ENCODE measurements at places on chromosomes 2 and 18.

DNA sequence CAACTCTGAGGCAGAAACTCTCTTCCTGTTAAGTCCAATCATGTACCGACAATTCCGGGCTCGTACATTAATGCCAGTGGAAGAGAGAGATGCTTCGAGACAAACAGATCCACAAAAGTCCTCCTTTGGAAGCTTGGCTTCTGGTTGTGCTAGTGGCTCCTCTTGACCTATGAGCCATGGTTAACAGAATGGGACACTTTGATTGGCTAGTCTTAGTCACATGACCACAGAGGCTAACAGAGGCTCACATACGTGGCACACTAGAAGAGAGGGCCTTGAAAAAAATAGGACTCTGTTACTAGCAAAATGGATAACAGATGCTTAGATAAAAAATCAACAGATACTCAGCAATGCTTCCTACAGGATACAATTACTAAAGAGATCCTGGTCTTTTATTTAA is 1211.9 kb upstream of the GYPC start:
- no peak for DNase-seq

DNA sequence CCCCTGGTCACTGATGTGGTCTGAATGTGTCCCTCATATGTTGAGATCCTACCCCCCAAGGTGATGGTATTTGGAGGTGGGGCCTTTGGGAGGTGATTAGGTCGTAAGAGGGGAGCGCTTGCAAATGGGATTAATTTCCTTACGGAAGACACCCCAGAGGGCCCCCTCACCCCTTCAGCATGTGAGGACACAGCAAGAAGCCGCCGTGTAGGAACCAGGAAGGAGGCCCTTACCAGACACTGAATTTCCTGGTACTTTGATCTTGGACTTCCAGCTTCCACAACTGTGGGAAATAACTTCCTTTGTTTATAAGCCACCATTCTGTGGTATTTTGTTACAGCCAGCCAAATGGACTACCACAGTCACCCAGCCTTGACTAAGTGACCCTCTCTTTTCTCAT is 35.9 kb downstream of the NCK2 start:
- no peak for DNase-seq

GRCh38 chr2:150911766-150912280 is 349.8 kb downstream of the RBM43 start:
- DNase-seq, result no peak

DNA sequence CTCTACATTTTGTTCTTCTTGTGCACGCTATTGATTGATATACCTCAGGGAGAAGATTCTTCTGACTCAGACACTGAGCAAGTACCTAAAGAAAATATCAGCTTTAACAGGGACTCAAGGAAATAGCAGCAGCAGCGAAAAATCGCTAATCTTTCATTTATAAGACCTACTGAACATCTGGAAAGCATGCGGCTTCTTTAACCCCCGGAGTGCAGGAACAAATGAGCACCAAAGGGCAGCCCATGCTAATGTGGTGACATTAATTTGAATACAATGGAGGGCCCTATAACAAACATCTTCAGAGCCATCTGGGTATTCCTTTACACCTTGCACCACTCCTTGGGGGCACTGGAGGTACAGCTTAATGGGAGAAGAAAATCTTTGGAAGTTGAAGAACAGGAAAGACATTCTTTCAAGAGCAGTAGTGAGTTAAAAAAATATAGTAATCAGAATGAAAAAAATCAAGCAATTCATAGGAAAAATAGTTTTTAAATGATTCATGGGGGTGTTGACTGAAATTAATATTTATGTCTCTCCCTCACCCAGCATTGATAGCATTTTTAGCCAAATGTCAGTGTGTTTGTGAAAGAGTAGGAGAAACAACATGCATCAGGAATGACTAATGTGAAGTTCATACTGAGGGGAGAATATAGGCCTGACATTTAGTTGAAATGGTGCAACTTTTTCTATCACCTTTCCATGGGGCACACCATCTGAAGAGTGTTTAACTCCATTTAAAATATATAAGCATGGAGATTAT is 281.7 kb downstream of the HRH4 start:
- no peak for DNase-seq

DNA sequence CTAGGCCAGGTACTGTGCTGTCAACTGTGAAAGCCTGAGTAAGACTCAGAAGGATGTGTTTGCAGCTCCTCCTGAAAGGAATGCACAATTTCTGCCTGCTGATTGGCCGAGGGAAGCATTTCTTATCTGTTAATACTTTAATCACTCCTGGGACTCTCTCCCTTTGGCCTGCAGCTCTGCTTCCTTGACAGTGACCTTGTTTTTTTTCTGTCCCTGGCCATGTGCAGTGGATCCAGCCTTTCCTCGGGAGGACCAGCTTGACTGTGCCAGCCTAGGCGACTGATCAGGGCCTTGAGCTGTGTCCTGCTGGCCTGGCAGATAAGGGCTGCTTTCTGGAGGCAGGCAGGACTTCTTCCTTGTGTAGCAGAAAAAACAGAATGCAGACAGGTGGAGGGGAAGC is 10.0 kb downstream of the RNF144A start:
- DNase-seq, result no peak

DNA sequence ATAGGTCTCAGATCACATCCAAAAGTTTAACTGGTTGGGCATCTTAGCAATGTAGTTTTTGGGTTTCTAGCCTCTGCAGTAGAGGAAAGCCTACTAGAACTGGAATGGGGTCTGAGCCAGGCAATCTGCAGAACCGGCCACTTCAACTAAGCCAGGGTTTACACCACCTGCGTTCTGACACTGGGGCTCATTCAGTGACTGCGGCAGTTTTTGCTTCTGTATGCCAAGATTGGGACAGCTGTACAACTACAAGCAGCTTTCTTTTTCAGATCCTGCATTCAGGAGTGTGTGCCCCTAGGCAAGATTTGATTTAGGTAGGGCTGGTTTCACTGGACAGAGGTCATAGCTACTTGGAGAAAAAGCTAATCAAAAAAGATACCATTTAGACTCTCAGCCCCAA is 43.7 kb upstream of the IGFBP5 start:
- no peak for DNase-seq

DNA sequence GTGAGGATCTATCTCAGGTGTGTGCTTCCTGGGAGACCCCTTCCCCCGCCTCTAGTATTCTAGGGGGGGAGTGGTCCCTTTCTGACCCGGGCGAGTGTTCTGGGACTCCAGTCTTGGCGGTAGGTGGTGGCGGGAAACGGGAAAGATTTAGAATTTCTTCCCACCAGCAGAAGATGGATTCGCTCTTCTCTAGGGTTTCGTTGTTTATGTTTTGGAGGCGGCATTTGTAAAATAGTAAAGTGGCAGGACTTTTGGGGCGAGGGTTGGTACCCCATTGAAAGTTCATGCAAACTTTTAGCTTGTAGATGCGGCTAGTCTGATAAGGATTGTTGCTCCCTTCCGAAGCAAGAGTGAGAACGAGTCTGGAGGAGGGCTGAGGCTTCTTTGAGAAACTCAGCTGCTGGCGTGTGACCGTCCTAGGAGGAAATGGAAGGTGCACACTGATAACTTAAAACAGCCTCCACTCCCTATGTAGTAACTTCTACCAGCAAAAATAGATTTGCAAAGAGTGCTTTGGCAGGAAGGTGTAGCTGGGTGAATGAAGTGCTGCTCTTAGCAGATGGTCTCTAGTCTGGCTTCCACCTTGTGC is 412 bp downstream of the GPD2 start:
- no peak for DNase-seq

- DNase-seq, result no peak
Observed at GRCh38 chr18:22579271-22579670, 161.6 kb upstream of the CTAGE1 start.

DNA sequence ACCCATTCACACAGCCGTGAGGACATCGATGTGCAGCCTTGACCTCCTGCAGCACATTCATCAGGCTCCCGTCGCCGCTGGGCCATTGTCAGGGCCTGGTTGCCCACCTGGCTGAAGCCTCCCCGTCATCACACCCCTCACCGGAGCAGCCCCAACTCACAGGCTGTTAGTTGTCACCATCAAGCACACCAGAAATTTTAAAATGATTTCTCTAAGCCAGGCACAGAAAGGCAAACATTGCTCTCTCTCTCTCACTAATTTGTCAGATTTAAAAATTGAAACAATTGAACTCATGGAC is 167.1 kb downstream of the RTP5 start:
- DNase-seq, result no peak

DNA sequence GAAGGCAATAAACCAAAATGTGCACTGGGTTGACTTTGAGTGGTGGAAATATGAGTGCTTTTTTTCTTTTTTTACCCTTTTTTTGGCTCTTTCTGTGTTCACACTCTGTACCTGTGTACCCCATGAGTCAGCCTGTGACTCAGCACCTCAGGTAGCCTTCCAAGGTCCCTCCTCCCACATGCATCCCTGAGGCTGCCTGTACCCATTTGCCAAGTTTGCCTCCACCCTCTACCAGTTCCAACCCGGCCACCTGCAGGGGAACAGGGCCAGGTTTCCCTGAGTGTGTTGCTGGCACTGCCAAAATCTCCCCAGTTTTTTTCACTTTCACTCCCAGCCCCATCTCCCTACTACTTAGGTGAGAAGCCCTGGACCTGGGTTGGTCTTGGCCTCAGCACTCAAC is 14.0 kb downstream of the CXCR1 start:
- no peak for DNase-seq

GRCh38 chr2:20633001-20633400 is 17.9 kb downstream of the HS1BP3 start:
- DNase-seq, result no peak

DNA sequence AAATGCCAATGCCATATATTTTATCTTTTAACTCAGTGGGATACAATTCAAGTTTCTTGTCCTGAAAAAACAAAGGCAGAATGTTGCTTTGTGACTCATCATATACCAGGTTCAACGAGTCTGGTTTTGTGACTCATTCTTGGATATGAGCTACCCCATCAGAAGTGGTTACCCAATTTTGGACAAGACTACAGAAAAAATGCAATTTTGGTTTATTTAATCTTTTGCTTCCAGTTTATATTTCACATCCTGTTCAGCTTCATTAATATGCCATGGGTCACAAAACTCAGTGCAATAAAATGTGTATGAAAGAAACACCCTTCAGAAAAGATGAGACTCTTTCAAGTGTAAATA is 25.0 kb downstream of the FN1 start:
- DNase-seq, result no peak

DNA sequence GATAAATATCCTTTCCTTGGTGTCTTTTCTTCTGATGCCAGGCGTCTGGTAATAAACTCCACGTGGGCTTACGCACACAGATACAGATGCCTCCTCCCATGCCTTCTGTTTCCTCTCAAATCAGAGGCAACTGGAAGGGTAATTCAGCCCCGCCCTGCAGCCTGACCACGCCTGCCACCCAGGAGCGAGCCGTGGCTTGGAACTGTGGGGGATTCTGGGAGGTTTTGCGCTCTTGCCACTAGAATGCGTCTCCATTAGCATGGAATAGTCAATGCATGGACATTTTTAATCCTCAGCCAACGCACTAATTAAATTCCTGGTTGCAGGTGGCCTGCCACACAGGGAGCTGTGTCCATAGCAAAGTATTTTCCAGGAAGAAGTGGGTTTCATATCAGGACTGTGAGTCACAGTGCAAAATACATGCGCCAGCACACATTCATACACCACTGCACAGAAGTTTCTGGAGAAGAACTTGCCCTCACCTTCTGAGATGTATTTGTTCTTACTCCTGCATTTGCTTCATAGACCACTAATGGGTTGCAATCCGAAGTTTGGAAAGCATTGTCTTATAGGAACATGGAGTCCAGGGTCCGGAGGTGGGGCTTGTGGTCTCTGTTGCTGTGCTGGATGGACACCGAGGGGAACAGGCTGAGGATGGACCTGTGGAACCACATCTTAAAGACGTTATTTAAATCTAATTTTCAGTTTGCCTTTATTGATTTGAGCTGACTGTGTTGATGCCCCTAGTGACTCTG is 151.4 kb downstream of the LDLRAD4 start:
- DNase-seq, result no peak

DNA sequence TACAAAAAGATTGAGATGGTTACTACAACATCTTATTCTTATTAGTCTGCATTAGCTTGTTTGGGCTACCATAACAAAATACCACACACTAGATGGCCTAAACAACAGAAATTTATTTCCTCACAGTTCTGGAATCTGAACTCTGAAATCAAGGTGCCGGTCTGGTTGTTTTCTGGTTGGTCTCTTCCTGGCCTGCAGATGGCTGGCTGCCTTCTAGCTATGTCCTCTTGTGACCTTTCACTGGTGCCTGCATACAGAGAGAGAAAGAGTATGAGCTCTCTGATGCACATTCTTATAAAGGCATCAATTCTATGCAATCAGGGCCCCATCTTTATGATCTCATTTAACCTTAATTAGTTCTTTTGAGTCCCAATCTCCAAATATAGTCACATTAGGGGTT is 696.5 kb downstream of the TDRD15 start:
- no peak for DNase-seq

DNA sequence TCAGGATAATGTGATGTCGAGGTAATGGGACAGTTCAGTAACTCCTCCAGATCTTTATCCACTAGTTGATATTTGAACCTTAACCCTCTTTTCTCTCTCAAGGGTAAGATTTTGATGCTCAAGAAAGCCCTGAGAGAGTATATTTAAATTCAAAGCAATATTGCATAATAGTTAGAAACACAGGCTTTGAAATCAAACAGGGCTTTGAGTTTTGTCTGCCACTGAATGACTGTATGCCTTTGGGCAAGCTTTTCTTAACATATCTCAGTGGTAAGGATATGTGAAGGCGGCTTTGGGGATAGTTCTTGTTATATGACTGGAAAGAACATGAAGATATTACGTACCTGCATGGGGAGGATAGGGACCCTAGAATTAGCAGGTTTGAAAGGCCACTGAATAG is 11.1 kb downstream of the ITPRID2 start:
- no peak for DNase-seq
